Activated gamma-delta T cell treated with anti-CD3 and anti-CD28 coated beads, Interleukin-2, amount 50 U/mL, for 16 hours (primary cell): ENCODE measurements at places on chromosomes 11 and 22.

- DNase-seq = no peak
Measured at GRCh38 chr11:85385547-85385946, 241.6 kb downstream of the DLG2 start.

DNA sequence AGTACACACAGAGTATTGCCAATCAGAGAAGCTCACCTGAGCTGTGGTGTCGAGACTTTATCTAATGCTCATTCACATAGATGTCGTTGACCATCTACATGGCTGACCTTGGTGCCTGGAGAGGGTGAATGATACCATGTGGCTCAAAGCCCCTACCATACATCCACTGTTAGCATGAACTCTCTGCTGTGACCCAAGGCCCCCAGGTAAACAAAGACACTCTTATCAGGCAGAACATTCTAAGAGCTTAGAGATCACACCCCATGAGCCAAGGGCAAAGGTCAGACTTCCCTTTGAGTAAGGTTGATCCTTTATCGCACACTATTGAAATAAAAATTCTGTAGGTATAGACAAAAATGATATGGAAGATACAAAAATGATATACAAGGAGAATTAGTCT is 15.0 kb upstream of the PIWIL3 start:
- DNase-seq = no peak

DNA sequence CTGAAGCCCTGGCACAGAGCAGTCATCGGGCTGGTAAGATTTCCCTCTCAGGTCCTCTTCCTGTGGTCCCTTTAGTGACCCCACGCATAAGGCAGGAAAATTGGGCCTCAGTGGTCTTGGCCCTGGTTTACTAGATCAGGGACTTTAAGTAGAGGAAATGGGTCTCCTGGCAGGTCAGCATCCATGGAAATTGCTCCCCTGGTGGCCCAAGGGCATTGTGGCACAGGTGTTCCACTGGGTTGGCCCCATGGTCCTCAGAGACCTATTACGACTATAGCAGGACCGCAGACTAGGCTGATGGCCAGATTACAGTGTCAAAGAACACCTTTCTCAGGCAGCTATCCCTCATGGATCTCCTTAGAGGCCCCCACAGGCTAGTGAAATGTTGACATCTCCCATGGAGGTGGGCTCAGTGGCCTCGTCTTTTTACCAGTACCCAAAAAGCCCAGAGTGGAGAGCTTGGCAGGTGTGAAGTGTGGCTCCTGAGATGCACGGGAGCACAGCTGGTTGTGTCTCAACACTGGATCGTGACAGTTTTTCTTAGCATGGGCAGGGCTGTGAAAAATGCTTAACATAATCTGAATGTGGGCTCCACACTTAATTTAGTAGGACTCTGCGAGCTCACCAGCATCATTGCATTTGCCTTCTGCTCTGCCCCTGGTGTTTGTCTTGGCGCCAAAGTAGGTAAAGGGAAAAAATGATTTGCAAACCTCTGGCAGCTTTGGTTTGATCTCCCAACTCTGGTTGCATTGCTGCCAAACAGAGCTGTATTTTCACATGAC is 74.2 kb downstream of the ZBTB16 start:
- DNase-seq = no peak

DNA sequence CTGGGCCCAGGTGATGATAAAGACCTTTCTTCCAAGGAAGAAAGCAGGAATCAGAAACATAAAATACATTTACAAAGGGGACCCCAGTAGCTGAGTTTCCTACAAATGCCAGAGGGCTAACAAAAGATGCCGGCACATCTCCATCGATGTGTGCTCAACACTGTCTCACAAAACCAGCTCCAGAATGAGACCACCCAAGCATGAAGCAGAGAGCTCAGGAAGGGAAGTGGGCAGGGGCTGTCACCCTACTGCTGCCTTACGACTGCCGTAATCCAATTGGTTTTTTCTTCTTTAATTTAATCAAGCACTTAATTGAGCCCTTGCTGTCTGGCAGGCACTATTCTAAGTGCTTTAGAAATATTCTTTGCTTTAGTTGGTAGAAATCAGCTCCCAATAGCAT is 26.1 kb downstream of the SMCO4 start:
- DNase-seq = no peak

DNA sequence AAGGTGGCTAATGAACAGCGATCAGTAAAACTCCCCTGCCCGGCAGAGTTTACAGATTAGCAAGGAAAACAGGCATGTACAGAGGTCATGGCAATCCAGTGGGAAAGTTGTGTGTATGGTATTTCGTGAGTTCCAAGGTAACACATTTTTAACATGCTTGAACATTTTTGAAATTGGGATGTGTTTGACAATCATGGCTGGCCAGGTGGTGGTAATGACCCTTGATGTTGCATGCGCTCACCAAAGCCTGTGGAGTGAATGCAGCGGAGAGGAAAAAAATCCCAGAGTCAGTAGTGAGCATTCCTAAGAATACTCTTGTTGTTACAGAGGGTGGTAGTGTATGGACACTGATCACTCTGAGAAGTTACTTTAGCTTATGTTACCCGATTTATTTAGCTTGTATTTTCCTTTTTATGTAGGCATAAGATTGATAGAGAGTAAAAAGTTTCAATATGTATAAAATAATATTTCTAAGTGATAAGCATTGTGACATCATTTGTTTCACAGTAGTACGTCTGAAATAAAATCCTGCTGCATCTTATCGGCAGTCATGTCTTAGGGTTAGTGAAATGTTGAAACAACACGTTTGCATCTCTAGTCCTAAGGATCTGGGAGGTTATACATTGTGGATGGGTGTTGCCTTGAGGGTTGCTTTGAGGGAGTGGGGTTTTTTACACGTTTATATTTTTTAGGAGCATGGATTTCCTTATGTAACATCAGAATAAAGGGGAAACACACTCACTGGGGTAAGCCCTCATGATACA is 8.7 kb downstream of the TEAD1 start:
- no peak for DNase-seq

GRCh38 chr11:42841556-42841955 is 470.2 kb upstream of the API5 start:
- DNase-seq = no peak

- no peak for DNase-seq
Measured at GRCh38 chr11:73974604-73975478, 7.8 kb downstream of the UCP2 start.

DNA sequence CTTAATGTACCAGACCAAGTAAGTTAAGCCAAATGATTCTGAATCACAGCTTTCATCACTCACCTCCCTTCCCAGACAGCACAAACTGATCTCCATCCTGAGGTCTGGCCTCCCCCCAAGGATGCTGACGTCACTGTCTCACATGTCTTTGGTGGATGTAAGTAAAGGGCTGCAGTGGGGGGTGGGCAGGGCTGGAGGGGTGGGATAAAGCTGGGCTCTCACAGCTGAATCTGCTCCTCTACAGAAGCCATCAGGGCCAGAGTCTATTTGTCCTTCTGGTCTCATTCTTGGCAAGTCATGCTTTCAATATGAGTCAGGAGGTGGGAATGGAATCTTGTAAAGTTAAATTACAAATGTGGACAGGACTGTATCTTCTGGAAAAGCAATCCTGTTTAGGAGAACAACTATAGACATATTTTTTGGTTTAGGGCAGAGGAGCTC is 32.7 kb downstream of the P4HA3 start:
- DNase-seq = no peak

GRCh38 chr11:1890856-1891830 is 552 bp downstream of the PRR33 start:
- DNase-seq = no peak

DNA sequence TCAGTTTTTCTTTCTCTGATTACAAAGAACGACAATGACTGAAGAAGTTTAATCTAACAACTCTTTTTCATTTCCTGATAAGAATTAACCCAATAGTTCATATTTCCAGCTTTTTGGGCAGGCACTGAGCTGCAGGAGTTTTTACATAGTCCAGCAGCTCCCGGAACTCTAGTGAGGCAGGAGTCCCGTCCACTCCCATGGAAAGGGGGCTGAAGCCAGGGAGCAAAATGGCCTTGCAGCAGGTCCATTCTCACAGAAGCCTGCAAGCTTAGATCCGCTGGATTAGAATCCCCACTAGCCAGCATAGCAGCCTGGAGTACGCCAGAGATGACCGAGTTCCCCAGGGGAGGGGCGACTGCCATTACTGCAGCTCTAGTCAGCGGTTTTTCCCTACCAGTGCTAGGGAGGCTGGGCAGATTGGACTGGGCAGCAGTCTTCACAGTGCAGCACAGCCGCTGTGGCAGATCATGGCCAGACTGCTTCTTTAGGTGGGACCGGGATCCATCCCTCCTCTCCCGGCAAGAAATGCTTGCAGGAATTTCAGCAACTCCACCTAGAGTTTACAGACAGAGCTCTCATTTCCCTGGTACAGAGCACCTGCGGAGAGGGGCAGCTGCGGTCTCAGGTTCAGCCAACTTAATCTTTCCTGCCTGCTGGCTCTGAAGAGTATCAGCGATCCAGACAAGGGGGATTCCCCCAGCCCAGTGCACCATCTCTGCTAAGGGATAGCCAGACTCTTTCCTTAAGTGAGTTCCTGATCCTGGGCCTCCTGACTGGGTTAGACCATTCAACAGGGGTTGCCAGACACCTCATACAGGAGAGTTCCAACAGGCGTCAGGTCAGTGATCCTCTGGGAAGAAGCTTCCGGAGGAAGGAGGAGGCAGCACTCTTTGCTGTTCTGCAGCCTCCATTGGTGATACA is 742 bp upstream of the CASP4 start:
- no peak for DNase-seq

- no peak for DNase-seq
Measured at GRCh38 chr11:131867457-131868257, 497.2 kb downstream of the NTM start.
